Brain (organoid and tissue), 16 donors: ENCODE measurements at places on chromosomes 2 and 18.
A peak's percentile ranks its signal among the peaks of the same experiment; 100 is the strongest.

GRCh38 chr2:48320742-48321141 lies 209.2 kb upstream of the STON1 start:
- DNase-seq = no peak

GRCh38 chr2:229861431-229861830 lies 60.4 kb downstream of the TRIP12 start:
- DNase-seq = peak; percentile 23

DNA sequence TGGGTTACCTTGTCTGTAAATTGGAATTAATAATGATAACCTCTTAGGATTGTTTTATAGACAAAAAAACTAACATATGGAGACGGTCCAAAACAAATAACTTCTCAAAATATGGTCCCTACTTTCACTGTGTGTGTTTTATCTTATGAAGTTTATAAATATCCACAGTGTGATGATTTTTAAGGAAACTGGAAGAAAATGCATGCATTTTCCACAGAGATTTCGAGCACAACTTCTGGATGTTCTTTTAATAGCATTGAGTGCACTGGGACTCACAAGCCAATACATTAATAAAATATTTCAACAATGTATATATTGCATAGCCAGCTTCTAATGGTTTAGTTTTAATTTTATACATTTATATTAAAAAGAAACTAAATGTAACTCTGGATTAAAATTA lies 87.9 kb upstream of the SPHKAP start:
- no peak for DNase-seq

GRCh38 chr2:42340045-42340937 lies 20.7 kb downstream of the COX7A2L start:
- no peak for DNase-seq

GRCh38 chr2:240964704-240965295 lies 33.6 kb upstream of the SNED1 start:
- no peak for DNase-seq

DNA sequence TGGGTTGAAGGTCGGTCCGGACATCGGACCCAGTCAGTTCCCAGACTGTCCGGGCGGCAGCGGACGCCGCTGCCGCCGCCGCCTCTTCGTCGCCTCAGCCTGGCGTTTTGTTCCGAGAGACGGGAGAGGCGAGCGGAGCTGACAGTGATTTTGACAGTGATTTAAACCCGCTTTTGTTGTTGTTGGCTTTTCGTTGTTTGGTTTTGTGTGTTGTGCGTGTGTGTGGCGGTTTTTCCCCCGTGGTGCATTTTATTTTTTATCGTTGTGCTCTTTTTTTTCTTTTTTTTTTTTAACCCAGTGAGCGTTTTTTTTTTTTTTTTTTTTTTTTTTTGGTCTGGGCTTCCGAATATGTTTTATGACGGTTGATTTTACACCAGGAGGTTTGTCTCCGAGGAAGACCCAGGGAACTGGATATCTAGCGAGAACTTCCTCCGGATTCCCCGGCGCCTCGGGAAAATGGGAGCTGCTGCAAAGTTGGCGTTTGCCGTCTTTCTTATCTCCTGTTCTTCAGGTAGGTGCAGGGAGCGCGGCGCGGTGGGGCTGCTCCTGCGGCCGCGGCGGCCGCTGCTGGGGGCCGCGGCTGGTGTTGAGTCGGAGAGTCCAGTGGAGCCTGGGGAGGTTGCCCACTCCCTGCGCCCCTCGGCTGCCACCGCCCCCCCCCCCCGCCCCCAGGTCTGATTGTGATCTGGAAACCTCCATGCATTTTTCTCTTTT lies at the start of gene ACVR2A:
Gene ACVR2A (plus strand): TSS at position 333 of the 714 bp plus-strand sequence. CDS start 124 bp downstream, at position 457.
- DNase-seq = peak; percentile 82

GRCh38 chr2:120331903-120332302 lies 14.0 kb upstream of the INHBB start:
- DNase-seq = no peak

DNA sequence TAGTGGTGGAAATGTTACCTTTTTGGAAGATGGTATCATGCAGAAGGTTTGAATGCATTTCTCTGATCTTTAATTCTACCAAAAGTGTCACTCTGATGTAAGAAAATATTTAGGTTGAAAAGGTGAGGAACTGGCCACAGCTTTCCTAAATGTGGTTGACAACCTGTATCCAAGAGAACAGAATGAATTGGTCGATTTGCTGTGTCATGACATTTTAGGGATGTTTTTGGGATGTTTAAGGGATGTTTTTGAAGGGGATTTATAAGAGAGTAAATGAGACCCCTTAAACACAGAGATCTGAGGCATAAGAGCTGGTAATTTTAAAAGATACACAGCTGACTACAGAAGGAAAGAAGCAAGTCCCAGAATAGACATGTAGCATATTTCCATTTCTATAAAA lies 270.8 kb upstream of the EPAS1 start:
- DNase-seq = no peak

DNA sequence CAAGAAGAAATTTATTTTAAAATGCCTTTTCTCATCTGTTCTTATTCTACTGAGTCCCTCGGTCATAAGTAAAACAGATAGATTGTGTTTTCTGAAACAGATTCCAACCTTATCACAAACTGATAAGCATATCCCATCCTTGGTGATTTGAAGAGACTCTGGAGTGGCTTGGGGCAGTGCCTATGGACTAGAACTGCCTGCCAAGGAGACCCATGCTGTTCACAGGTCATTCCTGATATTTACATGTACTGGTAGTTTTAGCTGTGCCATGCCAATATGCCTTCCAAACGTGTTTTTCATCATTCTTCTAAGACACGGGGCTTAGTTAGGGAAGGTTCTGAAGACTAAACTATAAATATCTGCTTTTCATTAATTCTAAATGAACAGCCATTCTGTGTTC lies 11.4 kb upstream of the COL6A3 start:
- DNase-seq = no peak

DNA sequence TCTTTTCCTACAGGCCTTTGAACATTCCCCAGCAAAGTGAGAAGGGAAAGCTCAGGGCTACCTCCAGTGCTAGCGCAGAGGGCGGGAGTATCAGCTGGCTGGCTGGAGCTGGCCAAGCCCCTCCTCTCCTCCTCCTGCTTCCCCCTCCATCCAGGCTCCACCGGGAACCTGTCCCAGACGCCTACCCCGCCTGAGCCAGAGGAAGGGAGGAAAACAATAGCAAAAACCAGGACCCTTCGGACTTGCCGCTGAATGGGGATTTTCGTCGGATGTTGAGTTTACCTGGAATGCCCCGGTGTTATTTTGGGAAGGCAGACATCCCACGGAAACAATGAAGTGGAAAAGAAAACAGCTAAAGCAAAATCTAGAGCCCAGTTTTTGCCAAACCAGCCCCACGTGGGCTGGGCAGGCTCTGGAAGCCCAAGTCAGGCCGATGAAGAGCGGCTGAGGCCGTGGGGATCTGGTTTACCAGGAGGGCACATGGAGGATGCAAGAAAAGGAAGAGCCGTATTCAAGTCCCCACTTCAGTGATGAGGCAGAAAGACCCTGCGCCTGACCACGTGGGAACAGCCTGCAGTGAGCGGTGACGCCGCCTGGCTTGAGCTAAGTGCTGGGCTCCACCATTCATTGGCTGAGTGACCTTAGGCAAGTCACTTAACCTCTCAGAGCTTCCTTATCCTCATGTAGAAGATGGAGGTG lies 100.4 kb upstream of the LCLAT1 start:
- DNase-seq = no peak

DNA sequence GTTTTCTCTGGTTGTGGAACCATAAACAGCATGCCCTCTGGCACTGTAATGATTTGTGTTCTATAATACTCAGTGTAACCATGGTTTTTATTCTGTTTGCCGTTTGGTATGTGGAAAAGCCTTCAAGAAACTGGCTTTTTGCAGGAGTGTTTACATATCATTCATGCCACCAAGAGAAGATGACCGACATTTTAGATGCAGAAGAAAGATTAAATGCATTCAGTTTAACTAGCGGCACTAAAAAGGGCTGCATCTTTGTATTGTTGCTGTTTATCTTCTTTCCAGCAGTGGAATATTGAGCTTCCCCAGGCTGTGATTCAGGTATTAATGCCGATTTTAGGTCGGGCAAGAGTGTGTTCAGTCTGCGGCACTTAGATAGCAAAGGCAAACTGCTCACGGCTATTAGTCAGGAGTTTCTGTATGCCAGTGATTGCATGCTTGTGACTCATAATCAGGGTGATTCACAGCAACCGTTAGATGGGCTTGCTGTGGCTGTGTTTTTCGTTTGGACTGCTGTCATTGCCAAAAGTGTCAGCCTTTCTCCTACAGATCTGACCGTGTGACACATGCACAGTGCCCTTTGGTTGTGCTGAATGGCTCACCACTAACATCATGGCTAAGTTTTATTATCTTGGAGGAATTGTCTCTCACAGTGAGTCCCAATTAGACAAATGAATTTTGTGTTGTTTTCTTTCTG lies 479.7 kb downstream of the PARD3B start:
- peak; percentile 49 for DNase-seq

- no peak for DNase-seq
Measured at GRCh38 chr18:53715243-53715853, 509.1 kb downstream of the MBD2 start.

DNA sequence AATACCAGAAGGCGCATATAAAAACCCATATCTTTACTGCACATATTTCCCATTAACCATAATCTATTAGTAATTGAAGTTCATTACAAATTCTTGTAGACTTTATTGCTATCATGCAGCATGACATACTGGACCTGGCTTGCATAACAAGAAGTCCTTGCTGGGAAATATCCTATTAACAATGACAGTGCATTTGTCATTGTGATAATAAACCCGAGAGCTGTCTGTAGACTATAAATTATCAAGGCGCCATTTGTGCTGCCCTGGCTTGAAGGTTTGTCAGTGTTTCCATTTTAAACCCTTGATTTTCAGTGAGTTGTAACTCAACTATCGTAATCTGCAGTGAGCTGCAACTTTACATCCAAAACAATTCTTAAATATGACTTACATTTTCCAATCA lies 59.0 kb downstream of the HNMT start:
- DNase-seq = no peak

GRCh38 chr2:20619624-20620024 lies 31.3 kb downstream of the HS1BP3 start:
- DNase-seq = no peak

DNA sequence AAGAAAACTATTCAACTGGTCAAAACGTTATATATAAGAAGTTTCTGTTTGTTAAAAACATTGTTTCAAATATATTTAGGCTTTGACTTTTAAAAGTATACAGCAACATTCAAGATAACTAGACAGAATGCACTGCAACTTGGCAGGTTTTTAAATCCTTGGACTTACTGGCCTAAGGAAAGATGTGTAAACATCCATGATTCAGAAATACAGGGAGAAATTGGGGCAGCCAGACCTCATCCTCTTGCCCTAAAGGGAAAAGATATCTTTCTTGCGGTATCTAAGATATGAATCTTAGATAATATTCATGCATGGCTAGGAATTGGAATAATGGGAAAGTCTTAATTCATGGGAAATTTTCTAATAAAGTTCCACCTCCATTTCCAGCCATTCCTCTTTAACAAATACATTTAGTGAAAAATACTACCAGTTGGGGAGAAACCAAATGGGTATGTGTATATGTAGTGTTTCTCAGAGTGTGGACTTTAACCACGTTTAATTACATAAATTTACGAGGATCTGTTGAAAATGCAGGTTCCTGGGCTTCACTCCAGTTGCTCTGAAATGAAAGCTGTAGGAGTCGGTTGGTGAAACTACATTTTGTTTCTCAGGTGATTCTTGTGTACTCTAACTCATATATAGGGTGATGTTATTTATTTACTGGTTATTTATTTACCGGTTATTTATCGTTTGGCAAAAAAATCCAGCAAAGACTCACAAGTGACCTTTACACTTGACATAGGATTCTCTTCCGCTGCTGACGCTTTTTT lies 587 bp upstream of the TANK start:
- no peak for DNase-seq

- DNase-seq = no peak
Measured at GRCh38 chr18:13577091-13577697, 149.2 kb downstream of the FAM210A start.

- DNase-seq = peak; percentile 89
Measured at GRCh38 chr2:118309946-118310680, 221.8 kb downstream of the INSIG2 start.

- DNase-seq = no peak
Measured at GRCh38 chr2:84477886-84478285, 18.8 kb upstream of the SUCLG1 start.

- no peak for DNase-seq
Measured at GRCh38 chr2:201854221-201854801, 48.0 kb downstream of the CDK15 start.

DNA sequence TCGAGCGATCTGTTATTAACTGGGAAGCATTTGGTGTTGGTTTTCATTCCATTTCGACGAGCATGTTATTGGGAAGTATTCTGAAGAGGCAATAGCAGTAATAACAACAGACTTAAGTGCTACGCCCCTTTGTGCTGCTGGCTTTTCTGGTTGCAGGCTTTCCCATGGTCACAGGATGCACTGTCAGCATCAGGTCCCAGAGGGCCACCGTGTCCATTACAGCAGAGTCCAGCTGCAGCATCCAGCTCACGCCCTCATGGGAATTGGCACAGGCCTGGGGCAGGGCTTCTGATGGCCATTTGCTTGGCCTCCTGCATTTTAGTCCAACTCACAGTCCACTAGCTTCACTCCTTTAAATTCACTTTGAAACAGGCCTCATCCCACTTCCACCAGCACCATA lies 44.4 kb downstream of the BCL2L11 start:
- no peak for DNase-seq
